Stimulated activated CD4-positive, alpha-beta T cell treated with anti-CD3 and anti-CD28 coated beads, TNF-alpha, amount 100 ng/mL, for 24 hours (primary cell): ENCODE measurements at places on chromosomes 6 and 20.

DNA sequence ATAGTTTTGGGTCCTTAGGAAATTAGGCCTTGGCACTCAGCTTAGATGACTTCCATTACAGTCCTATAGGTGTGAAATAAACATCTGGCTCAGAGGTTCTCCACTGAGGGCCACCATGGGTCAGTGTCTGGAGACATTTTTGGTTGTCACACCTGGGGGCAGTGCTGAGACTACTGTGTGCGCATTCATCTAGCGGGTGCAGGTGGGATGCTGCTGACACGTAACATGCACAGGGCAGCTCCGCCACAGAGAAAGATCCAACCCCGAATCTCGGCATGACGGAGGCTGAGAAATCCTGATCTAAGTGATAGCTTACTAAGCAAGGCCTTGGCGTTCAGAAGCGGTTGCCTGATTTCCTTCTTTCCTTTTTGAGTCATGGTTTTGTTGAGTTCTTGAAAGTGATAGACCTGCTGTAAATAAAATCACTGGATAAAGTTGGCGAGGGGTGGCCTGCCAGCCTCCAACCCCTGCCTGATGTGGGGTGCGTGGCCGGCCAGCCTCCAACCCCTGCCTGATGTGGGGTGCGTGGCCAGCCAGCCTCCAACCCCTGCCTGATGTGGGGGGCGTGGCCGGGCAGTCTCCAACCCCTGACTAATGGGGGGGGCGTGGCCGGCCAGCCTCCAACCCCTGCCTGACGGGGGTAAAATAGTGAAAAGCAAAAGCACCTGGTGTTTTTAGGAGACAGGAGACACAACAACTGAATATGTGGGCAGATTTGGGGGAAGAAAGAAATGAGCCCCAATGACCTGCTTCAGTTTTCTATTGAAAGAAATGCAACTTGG lies 158.1 kb downstream of the CDH26 start:
- DNase-seq, result no peak

DNA sequence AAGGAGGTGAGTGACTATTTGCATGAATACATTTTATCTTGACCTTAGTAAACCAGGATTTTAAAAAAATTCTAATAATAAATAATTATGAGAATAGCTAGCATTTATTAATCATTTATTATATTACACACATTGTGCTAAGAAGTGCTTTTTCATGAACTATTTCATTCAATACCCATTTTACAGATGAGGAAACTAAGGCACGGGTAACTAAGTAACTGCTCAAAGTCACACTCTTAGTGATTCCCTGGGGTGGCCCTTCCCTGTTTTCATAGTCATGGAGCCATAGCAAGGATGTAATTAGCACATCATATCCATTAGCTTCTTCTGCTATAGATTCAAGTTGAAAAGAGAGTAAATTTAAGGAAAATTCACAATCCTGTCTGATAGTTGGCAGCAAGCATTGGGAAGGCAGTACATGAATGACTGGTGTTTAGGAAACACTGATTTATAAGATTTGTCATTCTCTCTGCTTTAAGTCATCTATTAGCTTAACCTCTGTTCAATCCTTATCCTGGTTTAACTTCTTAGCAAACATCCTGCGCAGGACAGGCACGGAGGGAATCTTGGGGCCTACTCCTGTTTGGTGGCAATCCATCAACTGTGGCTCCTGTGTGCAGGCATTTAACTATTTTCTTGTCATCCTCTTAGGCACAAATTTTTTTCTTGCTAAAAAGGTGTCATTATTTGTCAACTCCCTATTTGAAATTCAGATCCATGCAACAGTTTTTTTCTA lies 68.3 kb downstream of the RIN2 start:
- no peak for DNase-seq

DNA sequence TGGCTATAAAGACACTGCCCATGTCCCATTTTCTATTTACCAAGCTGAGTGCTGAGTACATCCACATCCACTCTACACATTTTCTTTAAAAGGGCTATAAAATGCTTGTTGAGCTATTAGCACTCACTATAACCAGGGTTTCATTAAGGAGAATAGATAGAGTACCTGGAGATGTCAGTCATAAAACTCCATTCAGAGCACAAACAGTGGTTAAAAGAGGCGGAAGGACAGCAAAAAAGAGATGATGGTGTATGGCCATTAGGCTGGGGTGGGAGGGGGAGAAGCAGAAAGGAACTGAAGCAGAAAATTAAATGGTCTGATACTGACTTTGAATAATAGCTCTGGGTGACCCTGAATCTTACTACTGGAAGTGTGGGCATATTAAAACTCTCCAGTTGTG lies 609.9 kb upstream of the MAP3K7 start:
- DNase-seq, result no peak

GRCh38 chr6:2193931-2194330 lies 51.5 kb downstream of the GMDS start:
- DNase-seq, result no peak
